ENCODE measurements at places on chromosomes 11 and 22.

DNA sequence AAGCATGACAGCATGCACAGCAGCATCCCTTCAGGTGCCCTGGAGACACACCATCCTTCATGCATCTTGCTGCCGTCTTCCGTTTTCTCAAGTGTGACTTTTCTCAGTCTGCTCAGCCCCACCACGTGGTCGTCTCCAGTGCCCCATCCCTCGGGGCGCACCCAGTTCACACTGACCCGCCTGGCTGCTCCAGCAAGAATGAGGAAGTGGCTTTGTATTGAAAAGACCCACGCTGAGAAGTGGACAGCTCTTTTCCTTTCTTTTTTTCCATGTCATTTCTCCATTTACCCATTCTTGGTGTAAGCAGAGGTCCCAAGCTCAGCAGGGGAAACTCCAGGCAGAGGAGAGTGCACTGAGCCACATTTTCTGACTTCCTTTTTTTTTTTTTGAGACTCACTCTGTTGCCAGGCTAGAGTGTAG lies 14.5 kb downstream of the SERPINH1 start:
- DNase-seq, result peak; percentile 53

GRCh38 chr11:110287537-110287936 lies 8.9 kb downstream of the RDX start:
- DNase-seq, result no peak

- no peak for DNase-seq
These were observed 62.1 kb upstream of the CREB3L1 start for GRCh38 chr11:46215208-46215931.

GRCh38 chr11:29320196-29320595 lies 696.6 kb downstream of the KCNA4 start:
- DNase-seq, result no peak

GRCh38 chr22:45421349-45422055 lies 8.0 kb downstream of the RIBC2 start:
- DNase-seq, result no peak

GRCh38 chr22:24189249-24190158 lies 8.2 kb downstream of the SUSD2 start:
- peak; percentile 47 for DNase-seq

DNA sequence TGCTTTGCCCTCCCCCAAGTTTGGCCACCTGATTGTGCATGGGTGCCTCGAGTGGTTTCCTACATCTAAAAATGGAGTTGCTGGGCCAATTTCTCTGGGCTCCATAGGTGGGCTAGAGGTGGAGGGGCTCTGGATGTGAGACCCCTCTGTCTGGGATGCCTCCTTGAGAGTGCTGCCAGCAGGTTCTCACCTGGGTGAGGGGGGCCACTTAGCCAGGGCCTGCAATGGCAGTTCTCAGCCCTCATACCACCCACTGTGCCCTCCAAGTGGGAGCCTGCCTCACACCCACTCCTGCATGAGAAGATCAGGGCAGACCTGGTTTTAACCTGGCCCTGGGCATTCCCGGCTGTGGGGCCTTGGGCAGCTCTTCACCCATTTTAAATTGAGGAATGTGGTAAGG lies 83.9 kb downstream of the CABIN1 start:
- DNase-seq, result no peak

GRCh38 chr11:3197878-3198528 lies 20.6 kb downstream of the MRGPRG start:
- no peak for DNase-seq

- DNase-seq, result no peak
These were observed 186.6 kb upstream of the MTNR1B start for GRCh38 chr11:92782806-92783205.

- no peak for DNase-seq
These were observed 6.8 kb upstream of the PLAAT3 start for GRCh38 chr11:63621071-63621470.

- peak; percentile 59 for DNase-seq
These were observed 12.8 kb upstream of the HYLS1 start for GRCh38 chr11:125874556-125875124.

GRCh38 chr22:26362471-26362870 lies 66.6 kb upstream of the ASPHD2 start:
- DNase-seq, result peak; percentile 71

DNA sequence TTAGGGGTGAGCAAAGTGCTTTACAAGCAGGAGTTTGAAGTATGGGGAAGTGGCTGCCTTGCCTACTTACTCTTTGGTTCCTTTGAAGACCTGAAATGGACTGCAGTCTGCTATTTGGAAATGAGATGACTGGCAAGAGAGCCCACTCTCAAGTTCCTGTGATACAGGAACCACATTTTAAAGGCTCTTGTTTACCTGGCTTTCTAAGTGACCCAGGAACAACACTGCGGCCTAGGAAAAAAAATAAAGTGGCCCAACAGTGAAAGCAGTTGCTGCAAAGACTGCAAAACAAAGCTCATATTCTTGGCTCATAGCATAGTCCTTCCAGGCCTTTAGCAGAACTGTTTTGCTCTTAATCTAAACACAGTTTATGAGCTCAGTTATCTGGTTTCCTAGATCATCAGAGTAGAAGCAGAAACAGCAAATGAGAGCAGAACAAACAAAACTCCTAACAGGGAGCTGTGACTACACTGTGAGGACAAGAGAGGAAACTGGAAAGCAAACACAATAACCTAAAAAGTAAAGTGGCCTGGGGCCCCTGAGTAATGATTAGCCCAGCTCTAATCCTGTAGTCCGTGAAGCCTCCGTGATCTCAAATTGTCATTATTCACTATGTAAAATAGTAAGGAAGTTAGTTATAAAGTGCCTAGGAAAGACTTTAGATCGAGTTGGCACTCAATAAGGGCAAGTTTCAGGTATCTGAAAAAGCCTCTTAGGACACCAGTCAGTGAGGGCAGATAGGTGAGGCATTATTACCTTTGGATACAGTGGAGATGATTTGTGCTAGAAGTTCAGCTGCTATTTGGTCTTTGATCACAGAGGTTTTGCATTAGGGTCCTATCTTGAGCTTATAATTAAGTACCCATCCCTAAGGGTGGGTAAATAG lies 11.5 kb downstream of the CCDC117 start:
- DNase-seq, result no peak

- no peak for DNase-seq
These were observed 182.6 kb downstream of the LARGE1 start for GRCh38 chr22:33737662-33738061.

- no peak for DNase-seq
These were observed 1.2 kb downstream of the ATXN10 start for GRCh38 chr22:45672564-45673481.

DNA sequence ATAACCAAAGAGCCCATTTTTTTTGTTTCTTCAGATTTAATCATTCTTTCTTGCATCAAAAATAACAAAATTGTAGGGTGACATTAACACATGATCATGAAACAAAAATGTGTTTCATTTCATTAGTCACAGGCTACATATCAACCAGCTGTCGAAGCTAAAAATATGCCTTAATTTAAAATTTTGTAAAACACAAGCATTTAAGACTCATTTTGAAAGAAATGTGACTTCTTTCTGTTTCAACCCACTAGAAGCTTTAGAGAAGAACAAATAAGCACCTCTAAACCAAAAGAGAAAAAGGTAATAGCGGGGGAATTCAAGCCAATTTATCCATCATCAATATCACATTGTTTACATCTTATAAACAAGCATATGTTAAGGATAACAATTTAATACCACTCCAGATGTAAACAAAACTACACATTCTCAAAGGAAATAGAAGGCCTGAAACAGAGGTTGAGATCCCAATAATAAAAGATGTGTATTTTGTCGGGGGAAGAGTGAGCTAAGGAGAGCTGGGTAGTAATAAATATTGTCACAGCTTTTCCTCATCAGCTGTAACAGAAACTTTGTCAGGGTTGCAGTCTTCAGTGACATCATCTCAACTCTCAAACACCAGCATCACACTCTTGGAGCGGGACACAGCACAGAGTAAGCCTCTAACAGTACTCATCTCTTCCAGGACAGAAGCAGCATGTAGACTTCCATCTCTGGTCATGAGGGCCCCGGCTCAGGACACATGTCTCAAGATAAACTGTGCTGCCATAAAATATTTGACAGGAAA lies 42.0 kb downstream of the ALG9 start:
- no peak for DNase-seq

- no peak for DNase-seq
These were observed 1.7 kb upstream of the OR52E5 start for GRCh38 chr11:5891216-5891800.

DNA sequence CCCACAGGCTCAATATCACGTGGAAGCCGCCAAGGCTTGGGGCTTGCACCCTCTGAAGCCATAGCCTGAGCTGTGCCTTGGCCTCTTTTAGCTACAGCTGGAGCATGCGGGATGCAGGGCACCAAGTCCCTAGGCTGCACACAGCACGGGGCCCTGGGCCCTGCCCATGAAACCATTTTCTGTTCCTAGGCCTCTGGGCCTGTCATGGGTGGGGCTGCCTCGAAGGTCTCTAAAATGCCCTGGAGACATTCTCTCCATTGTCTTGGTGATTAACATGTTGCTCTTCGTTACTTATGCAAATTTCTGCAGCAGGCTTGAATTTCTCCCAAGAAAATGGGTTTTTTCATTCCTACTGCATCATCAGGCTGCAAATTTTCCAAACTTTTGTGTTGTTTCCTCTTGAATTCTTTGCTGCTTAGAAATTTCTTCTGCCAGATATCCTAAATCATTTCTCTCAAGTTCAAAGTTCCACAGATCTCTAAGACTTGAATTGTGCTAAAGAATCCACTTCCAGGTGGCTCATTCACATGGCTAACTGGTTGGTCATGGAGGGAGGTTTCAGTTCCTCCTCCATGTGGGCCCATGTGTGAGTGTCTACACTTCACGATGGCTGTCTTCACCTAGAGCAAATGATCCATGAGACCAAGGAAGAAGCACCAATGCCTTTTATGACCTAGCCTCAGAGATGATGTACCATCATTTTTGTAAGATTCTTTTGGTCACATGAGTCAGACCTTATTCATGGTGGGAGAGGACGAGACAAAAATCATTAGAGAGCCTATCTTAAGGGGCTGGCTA lies 7.4 kb upstream of the CREBZF start:
- DNase-seq, result no peak

DNA sequence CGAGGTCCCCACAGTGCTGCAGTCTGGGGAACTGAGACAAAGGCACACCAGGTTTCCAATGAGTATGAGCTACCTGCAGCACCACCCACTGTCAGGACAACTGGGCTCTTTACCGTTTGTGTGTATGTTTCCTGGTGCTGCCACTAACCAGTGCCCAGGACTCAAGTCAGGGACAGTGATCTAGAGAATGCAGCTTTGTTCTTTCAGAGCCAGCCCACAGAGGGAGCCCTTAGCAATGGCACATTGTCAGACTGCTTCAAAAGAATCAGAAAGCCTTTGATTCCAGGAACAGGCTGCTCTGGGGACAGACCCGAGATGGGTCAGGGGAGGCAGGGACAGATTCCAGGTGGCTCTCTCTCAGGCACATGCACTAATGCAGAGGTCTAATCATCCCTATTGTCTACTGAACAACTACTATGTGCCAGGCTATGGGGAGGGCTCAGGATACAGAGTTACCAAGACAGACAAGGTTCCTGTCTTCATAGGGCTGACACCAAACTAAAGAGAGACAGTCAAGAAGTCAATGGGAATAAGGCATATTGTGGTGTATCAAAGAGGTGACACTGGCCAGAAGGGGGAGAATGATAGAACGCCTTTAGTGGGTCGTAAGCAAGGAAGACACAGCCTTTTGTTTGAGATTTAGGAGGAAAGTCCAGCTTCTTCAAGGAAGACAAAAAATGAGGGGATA lies 103.7 kb downstream of the VPREB1 start:
- no peak for DNase-seq

- no peak for DNase-seq
These were observed 5.5 kb downstream of the YDJC start for GRCh38 chr22:21624120-21624879.

GRCh38 chr22:50545522-50546325 lies at the start of gene KLHDC7B:
KLHDC7B (plus strand) TSS chr22:50545899; CDS start chr22:50546244, 345 bp downstream.
- no peak for DNase-seq

DNA sequence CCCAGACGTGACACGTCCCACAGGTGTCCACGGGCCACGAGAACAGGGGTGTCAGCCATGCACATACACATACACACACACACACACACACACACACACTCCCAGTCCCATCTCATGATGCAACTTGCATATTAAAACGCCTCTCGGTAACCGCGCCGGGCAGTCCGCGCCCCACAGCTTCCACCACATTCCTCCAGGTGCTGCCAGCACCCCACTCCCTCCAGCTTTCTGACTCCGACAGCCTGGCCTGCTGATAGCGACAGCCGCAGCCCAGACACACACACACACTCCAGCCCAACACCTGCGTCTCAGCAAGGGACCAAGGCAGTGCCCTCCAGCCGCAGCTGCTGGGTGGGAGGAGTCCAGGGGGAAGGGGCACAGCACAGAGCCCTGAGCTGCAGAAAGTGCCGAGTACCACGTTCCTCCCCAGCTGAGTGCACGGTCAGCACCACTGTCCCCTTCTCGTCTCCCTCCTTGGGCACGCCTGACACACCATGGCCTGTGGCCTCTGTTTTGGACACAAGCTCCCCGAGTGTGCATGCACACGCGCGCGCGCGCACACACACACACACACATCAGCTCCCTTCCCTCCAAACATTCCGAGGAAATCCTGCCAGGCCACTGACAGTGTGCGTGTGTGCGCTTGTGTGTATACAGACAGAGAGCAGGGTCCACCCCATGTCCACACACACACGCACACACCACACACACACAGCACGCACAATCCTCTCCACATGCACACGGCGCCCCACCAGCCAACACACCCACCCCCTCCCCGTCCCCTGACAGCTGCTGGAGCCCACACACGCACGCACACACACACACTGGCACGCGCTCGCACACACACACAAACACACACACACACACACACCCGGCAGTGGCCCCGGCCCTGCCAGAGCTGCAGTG lies 1.2 kb downstream of the ELFN2 start:
- DNase-seq, result no peak

DNA sequence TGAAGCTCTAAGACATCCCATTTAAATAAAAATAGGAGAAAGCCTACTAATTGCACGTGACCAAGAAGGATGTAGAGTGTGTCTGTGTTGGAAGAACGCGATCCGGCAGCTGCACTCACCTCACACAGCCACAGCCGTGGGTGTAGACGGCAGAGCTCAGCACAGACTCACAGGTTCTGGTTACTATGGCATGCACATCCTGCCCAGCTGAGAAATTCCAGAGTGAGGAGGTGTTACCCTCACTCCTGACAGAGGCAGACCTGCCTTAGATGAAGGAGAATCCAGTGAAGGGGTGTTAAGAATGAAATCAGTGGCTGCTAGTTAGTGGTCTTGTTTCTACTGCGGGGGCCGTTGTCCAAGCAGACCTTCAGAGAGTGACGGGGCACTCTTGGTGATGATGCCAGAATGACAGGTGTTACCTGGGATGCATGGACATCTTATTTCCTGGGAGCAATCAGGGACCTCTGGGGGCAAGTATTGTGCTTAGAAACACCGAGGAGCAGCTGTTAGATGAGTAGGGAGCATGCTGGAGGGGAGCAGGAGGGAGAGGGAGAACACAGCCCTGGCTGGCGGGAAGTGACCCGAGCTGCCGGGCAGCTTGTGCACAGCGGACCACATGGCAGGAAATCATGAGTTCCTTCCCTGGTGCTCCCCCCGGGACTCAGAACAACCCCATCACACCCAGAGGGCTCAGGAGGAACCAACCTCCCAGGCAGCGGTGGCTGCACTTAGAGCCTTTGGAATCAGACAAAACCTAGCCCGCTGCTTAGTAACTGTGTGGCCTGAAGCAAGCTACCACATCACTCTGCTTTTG lies 12.3 kb downstream of the KCNJ5 start:
- no peak for DNase-seq

GRCh38 chr11:66322732-66323427 lies 6.0 kb upstream of the CD248 start:
- no peak for DNase-seq

GRCh38 chr11:66417000-66417399 lies 3.8 kb upstream of the NPAS4 start:
- DNase-seq, result no peak

Data from HFFc6 (cell line).